Immature natural killer cell (primary cell): ENCODE measurements at places on chromosomes 13 and 19. TPM values are rescaled to one million over a fixed set of nuclear protein-coding genes. Genes with fewer than 3 reads are reported as not detected.

DNA sequence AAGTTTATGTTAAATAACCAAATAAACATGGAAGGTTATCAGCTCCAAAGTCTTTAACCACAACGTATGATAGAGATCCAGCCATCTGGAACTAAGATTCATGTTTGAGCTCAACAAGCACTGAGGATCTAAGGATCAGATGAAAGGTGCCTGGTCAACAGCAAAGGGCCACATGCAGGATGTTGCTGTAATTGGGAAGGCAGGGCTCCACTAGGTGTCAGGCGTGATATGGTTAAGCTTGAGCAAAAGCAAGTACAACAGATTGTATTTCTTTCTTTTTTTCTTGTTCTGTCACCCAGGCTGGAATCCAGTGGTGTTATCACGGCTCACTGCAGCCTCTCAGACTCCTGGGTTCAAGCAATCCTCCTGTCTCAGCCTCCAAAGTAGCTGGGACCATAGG lies 12.0 kb downstream of the EBPL start:
- no peaks in the 10 kb centered on the region for H3K27me3 ChIP-seq
- H3K4me3 ChIP-seq, result no peak overlapping the region
- DNase-seq, result no peak
- H3K27ac ChIP-seq, result no peak overlapping the region

Gene ICAM1
- polyA plus RNA-seq, result 18.4 TPM

DNA sequence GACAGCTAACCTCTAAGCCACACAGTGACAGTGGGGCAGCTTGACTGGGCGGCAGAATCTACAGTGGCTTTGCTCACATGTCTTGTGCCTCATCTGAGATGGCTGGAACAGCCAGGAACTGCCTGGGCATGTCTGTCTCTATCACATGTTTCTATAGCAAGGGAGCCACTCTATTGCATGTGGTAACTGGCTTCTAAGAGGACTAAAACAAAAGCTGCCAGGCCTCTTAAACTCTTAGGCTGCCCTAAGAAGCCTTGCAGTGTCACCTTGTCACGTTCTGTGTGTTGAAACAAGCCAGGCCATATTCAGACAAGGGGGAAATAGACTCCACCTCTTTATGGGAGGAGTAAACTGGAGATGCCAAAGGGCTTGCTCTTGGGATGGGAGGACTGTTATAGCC lies 122.9 kb upstream of the MAB21L1 start:
- peaks cover 10% of the 10 kb centered on the region for H3K36me3 ChIP-seq
- no peaks in the 10 kb centered on the region for H3K27me3 ChIP-seq
- H3K4me3 ChIP-seq, result no peak overlapping the region
- no peak overlapping the region for H3K27ac ChIP-seq

Gene CGB1
- not detected for polyA plus RNA-seq
